GM12864 (cell line): ENCODE measurements at places on chromosomes 16 and 17.

GRCh38 chr16:80417706-80418271 lies 123.0 kb upstream of the DYNLRB2 start:
- no peak for DNase-seq

GRCh38 chr16:4389051-4389955 lies 17.7 kb downstream of the VASN start:
- DNase-seq = no peak

DNA sequence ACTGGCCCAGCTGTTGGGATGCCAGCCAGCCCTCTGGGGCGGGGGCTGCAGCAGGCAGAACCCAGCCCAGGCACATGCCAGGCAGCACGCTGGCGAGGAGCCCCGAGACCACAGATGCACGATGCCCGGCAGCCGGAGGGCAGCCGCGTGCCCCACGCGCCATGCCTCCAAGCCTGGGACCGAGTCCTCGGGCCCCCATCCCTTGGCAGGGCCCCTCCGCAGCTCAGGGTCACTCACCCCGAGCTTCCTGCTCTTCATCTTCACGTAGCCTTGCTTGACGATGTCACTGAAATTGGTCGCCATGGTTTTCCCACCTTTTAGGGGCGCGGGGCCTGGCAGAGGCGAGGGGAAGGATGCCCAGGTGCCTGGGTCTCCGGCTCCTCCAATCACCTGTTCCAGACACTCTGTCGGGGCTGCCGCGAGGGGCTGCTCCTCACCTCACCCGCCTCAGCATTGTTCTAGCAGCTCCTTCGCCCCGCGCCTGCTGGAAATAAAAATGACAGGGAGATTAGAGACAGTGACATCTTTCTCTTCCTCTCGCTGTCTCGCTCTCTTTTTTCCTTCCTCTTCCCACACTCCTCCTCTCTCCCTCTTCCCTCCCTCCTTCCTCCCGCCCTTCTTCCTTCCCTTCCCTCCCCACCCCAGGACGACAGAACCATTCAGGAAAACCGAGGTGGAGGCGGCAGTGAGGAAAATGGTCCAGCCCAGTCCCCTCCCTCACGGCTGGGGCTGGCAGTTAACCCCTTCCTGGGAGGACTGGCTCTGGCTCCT lies 6.9 kb downstream of the DOK4 start:
- DNase-seq = no peak

- DNase-seq = no peak
Observed at GRCh38 chr17:39400547-39401411, 647 bp downstream of the FBXL20 start.
